ENCODE measurements at places on chromosomes 4 and X.

- DNase-seq: peak; percentile 52
These were observed at the start of gene MGST2 for GRCh38 chr4:139665690-139666529. MGST2 (plus strand) TSS chr4:139665819; CDS start chr4:139666020, 201 bp downstream.

- DNase-seq: no peak
These were observed 10.0 kb upstream of the ELOVL6 start for GRCh38 chr4:110208419-110208818.

DNA sequence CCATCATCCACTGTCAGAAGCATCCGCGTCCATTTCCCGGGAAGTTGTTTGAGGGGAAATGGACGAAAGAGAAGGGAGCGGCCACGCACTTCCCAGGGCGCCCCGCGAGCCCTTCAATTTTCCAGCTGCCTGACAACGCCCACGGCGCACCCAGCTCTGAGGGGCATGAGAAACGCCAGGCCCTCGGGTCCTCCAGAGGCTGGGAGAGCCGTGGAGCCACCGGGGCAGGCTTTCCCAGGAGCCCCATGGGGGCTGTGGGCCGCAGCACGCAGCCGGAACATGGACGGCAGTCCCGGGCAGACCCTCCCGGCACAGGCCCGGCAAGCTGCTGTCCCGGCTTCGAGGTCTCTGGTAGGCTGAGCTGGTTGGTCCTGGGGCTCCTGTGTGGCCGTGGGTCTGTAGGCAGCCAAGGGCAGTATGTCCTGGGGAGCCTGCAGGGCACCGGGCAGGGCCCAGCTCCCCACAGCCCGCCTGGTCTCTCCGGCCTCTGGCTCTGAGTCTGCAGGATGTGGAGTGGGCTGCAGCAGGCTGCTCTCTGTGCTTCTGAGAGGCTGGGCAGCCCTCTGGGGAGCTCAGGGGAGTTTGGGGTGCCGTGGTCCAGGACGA lies 115.2 kb downstream of the FAM53A start:
- DNase-seq: no peak

- DNase-seq: no peak
These were observed 48.6 kb upstream of the HGFAC start for GRCh38 chr4:3393171-3393570.

DNA sequence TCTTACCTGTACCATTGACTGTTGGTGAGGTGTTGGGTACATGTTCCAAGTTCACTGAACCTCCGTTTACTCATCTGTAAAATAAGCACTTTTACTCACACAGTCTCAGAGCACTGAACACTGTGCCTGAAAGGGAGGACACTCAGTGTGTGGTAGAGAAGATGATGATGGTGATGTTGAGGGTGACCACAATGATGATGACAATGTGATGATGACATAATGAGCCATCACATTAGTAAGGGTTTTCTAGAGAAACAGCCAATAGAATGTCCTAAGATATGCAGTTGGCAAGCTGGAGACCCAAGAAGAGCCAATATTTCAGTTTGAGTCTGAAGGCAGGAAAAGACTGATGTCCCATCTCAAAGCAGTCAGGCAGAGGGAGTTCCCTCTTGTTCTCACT lies 315.4 kb upstream of the IGFBP7 start:
- no peak for DNase-seq

GRCh38 chr4:43136752-43137151 lies 244.2 kb downstream of the GRXCR1 start:
- DNase-seq: no peak

DNA sequence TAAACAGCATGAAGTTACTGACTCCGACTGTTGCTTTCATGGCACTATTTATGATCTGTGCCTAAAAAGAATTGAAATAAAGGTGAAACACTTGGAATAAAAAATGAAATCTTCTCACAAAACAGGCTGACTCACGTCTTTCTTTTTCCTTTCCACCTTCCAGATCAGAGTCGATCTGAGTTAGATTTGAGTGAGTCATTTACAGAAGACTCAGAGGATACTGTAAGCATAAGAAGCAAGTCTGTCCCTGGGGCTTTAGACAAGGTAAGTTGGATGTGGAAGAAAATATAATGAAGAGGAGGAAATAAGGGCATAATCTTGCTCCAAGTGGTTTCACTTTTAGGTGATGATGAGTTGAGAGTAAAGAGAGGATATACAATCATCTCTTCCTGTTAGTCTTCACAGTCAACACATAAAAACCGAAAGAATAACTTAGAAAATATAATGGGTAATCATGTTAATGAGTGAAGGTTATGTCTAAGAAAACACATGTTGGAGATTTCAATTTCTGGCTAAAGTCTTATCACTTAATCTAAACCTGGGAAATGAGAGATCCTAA lies 89.7 kb downstream of the SYTL5 start:
- no peak for DNase-seq

DNA sequence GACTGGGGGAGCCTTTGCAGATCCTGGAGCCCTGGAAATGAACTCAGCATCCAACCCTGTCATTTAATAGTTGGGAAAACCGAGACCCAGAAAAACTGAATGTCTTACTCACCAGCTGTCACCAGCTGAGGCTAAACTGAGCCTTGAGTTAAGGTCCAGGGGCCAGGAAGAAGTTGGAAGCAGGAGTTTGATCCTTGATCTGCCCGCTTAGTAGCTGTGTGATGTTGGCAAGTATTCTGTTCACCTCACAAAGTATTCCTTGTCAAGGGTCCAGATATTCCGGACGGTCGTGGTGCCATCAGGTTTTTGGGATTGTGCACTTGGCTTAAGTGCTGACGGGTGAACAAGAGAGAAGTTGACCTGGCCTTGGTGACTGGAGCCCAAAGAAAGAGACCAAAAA lies 30.7 kb upstream of the PROM1 start:
- no peak for DNase-seq

- DNase-seq: no peak
These were observed 95.1 kb downstream of the ARSF start for GRCh38 chrX:3136161-3136961.

All from inflammatory macrophage treated with lipopolysaccharide for 1 hour (primary cell).